ENCODE measurements at places on chromosomes 3 and 15. TPM values are rescaled to one million over a fixed set of nuclear protein-coding genes. Genes with fewer than 3 reads are reported as not detected.

The SAMMSON gene
- total RNA-seq: not detected

The ACAN gene
- not detected for total RNA-seq

The EXD1 gene
- total RNA-seq: not detected

The ACTC1 gene
- total RNA-seq: 2.9 TPM

The BFSP2 gene
- total RNA-seq: not detected

The ANKUB1 gene
- not detected for total RNA-seq

The ADGRG7 gene
- not detected for total RNA-seq

The TOPBP1 gene
- total RNA-seq: 56.8 TPM

The TMEM212 gene
- total RNA-seq: not detected

The COL6A6 gene
- total RNA-seq: not detected

The CHRNA5 gene
- total RNA-seq: 14.7 TPM

The OXTR gene
- total RNA-seq: 68.4 TPM

The GOLGA8B gene
- 3.3 TPM for total RNA-seq

The LSAMP gene
- 0.25 TPM for total RNA-seq

The ATP13A4 gene
- total RNA-seq: not detected

The GOLGA6D gene
- not detected for total RNA-seq

The GOLGA6A gene
- total RNA-seq: not detected

The STAB1 gene
- total RNA-seq: not detected

The C3orf22 gene
- not detected for total RNA-seq

The ADCY5 gene
- not detected for total RNA-seq

The CYP8B1 gene
- not detected for total RNA-seq

The RTP1 gene
- not detected for total RNA-seq

The HAPLN3 gene
- total RNA-seq: 2.2 TPM

The TRIM69 gene
- 37.2 TPM for total RNA-seq

The CCR8 gene
- total RNA-seq: not detected

The FBN1 gene
- 123 TPM for total RNA-seq

The CATSPER2 gene
- 0.10 TPM for total RNA-seq

The UBAP1L gene
- 0.10 TPM for total RNA-seq

The NDN gene
- total RNA-seq: not detected

The ACKR2 gene
- total RNA-seq: 0.02 TPM

The GPR160 gene
- total RNA-seq: 3.4 TPM

The STRIT1 gene
- total RNA-seq: not detected

The SLC35G2 gene
- total RNA-seq: 54.6 TPM

The PATL2 gene
- total RNA-seq: 2.6 TPM

The FAIM gene
- 17.6 TPM for total RNA-seq

The EFHB gene
- total RNA-seq: not detected

The MINAR1 gene
- 2.5 TPM for total RNA-seq

The CNTN4 gene
- total RNA-seq: not detected

The GRK7 gene
- total RNA-seq: not detected

The LTK gene
- total RNA-seq: not detected

The RASGRP1 gene
- total RNA-seq: 0.52 TPM

The ANKDD1A gene
- total RNA-seq: 2.1 TPM

The CHRM5 gene
- not detected for total RNA-seq

The PYGO1 gene
- total RNA-seq: 5.4 TPM

The CPN2 gene
- not detected for total RNA-seq

The TM4SF4 gene
- total RNA-seq: not detected

The TEX55 gene
- not detected for total RNA-seq

The TGM4 gene
- total RNA-seq: not detected

The GOLGA6L6 gene
- total RNA-seq: not detected

All from M059J (cell line).